Stimulated activated CD8-positive, alpha-beta memory T cell treated with anti-CD3 and anti-CD28 coated beads, Interleukin-4, amount 100 ng/mL, for 1 hour (primary cell): ENCODE measurements at places on chromosomes 12 and 14.

DNA sequence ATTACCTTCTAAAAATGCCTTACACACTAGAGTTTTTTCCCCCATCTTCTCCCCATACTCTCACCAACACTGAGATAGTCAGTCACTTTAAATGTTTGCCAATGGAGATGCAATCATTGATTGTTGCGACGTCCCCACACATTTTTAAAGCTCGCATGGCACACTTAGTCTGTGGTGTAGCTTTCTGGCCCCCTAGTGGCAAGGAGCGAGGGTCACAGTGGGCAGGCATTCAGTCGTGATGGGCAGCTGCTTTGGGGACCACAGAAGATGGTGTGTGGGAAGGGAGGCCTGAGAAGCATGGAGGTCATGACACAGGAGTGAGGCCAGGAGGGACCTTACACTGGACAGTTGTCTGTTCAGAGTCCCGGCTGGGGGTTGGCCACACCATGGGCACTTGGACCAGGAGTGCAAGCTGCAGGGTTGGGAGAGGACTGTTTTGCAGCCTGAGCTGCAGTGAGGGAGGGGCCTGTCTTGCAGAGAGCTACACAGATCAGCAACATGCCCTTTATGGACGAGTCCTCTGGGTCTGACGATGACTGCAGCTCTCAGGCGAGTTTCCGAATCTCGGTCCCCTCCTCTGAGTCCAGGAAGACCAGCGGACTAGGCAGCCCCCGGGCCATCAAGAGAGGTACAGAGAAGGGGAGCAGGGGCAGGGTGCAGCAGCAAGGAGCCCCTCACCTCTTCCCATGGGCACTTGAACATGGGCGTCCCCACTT lies 28.6 kb downstream of the PIGH start:
- peak; percentile 13 for DNase-seq

DNA sequence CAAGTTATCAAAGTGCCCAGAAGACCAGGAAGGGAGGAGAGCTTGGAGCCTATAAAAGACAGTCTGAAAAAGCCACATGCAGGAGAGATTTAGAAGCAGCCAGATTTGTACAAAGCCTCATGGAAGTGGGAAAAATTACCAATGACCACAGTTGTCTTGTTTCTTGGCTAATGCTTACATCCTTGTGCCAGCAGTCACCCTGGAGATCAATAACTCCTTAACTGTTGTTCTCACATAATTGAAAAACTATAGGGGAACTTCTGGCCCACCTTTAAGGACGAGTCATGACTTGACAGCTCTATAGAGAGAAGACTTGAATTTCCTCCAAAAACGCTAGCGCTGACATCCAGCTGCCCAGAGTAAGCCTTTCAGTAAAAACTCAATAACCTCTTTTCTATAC lies 313.1 kb downstream of the GALC start:
- DNase-seq: no peak

DNA sequence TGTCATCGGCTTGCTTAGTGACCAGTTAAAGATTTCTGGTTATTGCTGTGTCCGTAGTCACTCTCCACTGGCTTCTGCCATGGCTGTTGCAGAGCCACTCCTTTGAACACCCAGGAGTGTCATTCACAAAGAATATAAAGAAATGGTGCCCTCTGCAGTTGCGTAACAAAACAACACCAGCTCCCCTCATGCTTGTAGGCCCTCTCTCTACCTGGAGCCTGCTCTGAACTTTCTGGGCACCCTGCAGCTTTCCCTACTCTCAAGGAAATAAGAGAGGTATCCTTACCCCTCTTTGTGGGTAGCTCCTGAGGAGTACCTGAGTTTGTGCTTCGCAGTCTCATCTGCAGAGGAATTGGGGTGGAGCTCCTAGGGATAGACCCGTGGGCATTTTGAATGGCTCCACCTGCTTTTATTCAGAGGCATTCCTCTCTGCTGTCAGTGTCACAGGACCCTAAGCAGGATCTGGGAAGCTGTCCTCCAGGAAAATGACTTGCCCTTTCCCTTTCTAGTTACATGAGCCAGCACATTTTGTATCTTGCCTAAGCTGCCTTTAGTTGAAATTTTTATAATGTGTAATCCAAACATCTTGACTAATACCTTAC lies 97.2 kb upstream of the TMEM260 start:
- no peak for DNase-seq

- no peak for DNase-seq
Observed at GRCh38 chr12:4054630-4055029, 181.4 kb upstream of the PARP11 start.

DNA sequence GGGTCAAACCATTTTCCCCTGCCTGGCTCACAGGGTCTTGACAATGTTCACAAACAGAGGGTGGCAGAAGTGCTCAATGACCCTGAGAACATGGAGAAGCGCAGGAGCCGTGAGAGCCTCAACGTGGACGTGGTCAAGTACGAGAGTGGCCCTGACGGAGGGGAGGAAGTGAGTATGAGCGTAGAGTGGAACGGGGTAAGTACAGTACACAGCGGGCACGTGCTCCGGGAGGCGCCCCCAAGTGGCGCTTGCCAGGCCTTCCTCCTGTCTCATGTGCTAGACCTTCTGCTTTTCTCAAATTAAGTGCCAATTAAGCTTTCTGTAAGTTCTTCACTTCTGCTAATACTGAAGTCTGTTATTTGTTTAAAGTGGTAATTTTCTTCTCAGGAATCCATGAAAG lies 35.9 kb downstream of the XRCC3 start:
- no peak for DNase-seq

DNA sequence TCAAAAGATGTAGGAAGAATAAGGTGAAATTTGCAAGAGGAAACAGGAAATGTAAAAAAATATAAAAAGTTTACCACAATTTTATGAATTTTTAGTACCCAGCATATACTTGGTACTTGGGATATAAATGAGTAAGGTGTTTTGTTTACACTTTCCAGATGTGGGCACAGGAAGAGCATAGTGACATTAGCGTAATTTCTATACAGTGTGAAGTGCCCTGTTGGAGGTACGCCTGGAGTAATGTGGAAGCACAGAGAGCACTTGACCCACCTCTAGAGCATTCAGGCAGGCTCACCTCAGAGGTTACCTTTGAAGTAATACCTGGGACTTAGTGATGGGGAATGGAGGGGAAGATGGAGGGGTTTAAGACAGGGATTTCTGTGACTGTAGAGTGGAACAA lies 89.5 kb downstream of the AEBP2 start:
- no peak for DNase-seq

DNA sequence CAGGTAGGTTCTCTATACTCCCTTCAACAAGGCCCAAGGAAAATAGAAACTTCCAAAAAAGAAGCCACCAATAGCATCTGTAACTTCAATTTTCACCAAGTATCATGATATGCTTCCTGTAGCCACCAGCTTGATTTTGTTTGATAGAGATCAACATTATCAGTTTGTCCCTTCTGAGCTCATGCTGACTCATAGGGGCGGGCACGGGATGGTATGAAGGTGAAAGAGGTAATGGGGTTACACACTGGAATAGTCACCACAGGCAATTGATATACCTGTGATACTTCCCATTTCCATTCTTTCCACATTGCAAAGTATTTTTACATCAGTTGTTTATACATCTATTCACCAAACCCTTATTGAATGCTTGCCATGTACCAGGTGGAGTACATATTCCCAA lies 134.1 kb downstream of the KCNA5 start:
- DNase-seq: no peak

DNA sequence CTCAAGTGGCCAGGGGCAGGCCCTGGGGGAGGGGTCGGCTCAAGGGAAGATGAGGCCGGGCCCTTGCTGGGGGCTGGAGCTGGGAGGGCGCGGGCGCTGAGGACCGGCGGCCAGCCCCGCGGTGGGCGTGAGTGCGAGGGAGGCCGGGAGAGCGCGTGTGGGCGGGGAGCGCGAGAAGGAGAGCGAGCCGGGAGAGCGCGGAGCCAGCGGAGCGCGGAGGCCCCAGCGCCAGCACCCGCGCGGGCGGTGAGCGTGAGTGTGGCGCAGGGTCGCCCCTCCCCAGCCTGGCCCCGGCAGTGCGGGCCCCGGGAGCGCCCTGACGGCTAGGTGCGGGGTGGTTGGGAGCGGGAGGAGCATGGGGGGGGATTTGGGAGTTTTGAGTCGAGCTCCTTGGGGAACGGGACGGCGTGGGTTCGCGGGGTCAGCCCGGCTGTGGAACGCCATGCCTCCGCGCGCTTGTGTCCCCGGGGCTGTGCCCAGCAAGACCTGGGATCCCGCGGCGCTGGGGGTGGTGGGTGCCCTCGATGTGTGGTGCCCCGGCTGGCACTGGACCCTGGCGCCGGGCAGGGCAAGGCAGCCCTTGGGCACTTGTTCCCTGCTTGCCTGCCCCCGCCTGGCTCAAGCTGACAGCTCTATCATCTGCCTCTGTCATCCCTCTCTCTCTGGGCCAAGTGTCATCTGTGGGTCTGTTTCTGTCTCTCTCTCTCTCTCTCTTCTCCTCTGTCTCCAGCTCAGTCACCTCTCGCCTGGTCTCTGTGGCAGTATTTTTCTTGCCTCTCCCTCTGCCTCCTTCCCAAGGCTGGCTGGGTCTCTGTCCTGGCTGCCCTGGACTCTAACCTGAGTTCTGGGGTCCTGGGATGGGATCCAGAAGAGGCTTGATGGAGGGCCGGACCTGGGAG lies at the start of gene LBHD2:
LBHD2 (plus strand) TSS at position 190 of the 899 bp plus-strand sequence. CDS start 1,803 bp downstream, outside the sequence.
- DNase-seq: no peak

- no peak for DNase-seq
Observed at GRCh38 chr14:63510538-63510937, 32.6 kb downstream of the PPP2R5E start.

DNA sequence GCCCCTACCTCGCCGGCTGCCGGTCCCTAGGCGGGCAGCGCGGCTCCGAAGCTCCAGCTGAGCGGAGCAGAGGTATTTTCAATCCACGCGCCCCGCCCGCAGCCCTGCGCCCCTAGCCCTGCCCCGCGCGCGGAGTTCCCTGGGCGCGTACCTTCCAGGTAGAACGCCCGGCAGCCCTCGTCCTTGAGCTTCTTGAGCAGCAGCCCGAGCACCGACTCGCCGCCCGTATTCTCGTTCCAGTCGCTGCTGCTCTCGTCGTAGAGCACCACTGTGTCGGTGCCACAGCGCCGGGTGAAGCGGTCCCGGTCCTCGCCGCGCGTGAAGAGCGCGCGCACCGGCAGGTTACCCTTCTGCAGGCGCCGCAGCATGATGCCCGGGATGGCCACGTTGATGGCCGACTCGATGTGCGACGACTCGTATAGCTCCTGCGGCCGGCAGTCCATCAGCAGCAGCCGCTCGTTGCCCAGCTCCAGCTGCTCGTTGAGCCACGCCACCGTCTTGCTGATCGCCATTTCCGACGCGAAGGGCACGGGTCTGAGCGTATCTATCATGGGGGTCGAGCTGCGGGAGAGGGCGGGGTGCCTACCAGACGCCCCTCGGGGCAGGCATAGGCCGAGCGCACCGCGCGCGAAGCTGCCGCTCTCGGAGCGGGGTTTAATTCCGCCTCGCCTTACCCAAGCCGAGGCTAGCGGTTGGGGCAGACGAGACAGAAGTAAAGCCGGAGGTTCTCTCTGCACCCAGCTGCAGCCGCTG lies 636 bp downstream of the DUSP6 start:
- DNase-seq: peak; percentile 19

GRCh38 chr12:124157406-124157805 lies 137.5 kb upstream of the RFLNA start:
- no peak for DNase-seq

- no peak for DNase-seq
Observed at GRCh38 chr12:122072031-122072970, 6.3 kb upstream of the MLXIP start.

DNA sequence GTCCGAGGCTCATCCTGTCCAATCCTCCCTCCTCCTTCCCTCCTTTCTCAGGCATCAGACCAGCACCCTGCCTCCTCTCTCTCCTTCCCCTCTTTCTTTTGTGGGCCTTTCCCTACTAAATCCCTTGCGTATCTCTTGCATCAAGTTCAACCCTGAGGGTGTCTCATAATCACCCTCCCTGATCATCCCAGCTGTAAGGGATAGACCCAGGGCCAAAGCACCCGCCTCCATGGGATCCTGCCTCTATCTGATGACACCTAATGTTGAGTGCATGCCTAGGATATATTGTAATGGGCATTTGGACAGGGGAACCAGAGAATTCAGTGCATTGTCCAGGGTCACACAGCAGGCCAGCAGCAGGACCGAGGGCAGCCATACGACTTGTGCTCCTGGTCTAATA lies 84.9 kb downstream of the PHETA1 start:
- no peak for DNase-seq

- DNase-seq: no peak
Observed at GRCh38 chr12:94046626-94047410, 101.6 kb upstream of the PLXNC1 start.

GRCh38 chr14:102902523-102903247 lies 19.8 kb upstream of the AMN start:
- DNase-seq: no peak

GRCh38 chr14:86739761-86740160 lies 1209.8 kb downstream of the FLRT2 start:
- DNase-seq: no peak

GRCh38 chr12:33670284-33670683 lies 230.7 kb upstream of the SYT10 start:
- no peak for DNase-seq

GRCh38 chr12:27460471-27460978 lies 14.0 kb downstream of the SMCO2 start:
- DNase-seq: no peak
